A375 (cell line): ENCODE measurements at places on chromosomes 6 and 20. TPM values are rescaled to one million over a fixed set of nuclear protein-coding genes. Genes with fewer than 3 reads are reported as not detected.

TMEM151B gene
- total RNA-seq = 0.03 TPM in 1 of 2 replicates, not detected in the other

CD93 gene
- 0.85 and 0.91 TPM in 2 replicates for total RNA-seq

DUSP15 gene
- total RNA-seq = 1.5 and 3.1 TPM in 2 replicates

DNAH8 gene
- 0.03 TPM in 1 of 2 replicates, not detected in the other for total RNA-seq

BHLHE23 gene
- total RNA-seq = not detected in 2 replicates

TRIM31 gene
- total RNA-seq = not detected in 2 replicates

FERMT1 gene
- 20.9 and 24.0 TPM in 2 replicates for total RNA-seq

PLCB4 gene
- total RNA-seq = 5.7 and 7.5 TPM in 2 replicates

POM121L2 gene
- total RNA-seq = not detected in 2 replicates

EZR gene
- total RNA-seq = 131 and 139 TPM in 2 replicates

ZNFX1 gene
- 19.8 and 20.1 TPM in 2 replicates for total RNA-seq

STK38 gene
- total RNA-seq = 4.9 and 5.5 TPM in 2 replicates

MOG gene
- 0.16 TPM in 1 of 2 replicates, not detected in the other for total RNA-seq

SHLD1 gene
- total RNA-seq = 4.3 and 5.4 TPM in 2 replicates

TGM2 gene
- total RNA-seq = 168 and 183 TPM in 2 replicates

LY6G6F gene
- not detected in 2 replicates for total RNA-seq

HDGFL1 gene
- total RNA-seq = not detected in 2 replicates

CST1 gene
- not detected in 2 replicates for total RNA-seq

SGK1 gene
- 213 and 234 TPM in 2 replicates for total RNA-seq

ADAM33 gene
- total RNA-seq = not detected in 2 replicates

PDE10A gene
- 66.4 and 71.8 TPM in 2 replicates for total RNA-seq

OR2B6 gene
- total RNA-seq = not detected in 2 replicates

GTSF1L gene
- total RNA-seq = not detected in 2 replicates

AGPAT4 gene
- total RNA-seq = 2.0 and 2.1 TPM in 2 replicates

FAM162B gene
- total RNA-seq = not detected in 2 replicates

SAMD5 gene
- 0.11 and 0.19 TPM in 2 replicates for total RNA-seq

LST1 gene
- total RNA-seq = not detected in 2 replicates

C6orf141 gene
- 35.9 and 37.0 TPM in 2 replicates for total RNA-seq

ENPP4 gene
- 0.93 and 1.0 TPM in 2 replicates for total RNA-seq

TMEM217 gene
- not detected in 2 replicates for total RNA-seq

BNIP5 gene
- total RNA-seq = not detected in 2 replicates

DCDC2 gene
- total RNA-seq = 0.04 TPM in 1 of 2 replicates, not detected in the other

WFDC2 gene
- total RNA-seq = 0.72 and 1.1 TPM in 2 replicates

NCOA3 gene
- 14.9 and 17.2 TPM in 2 replicates for total RNA-seq

PRDM13 gene
- total RNA-seq = 0.45 and 1.4 TPM in 2 replicates

SIRPB2 gene
- not detected in 2 replicates for total RNA-seq

FAM83C gene
- total RNA-seq = 0.11 TPM in 1 of 2 replicates, not detected in the other
